ENCODE measurements at places on chromosomes 5 and 9. TPM values are rescaled to one million over a fixed set of nuclear protein-coding genes. Genes with fewer than 3 reads are reported as not detected.

Gene TSSK1B
- 3.8 TPM for total RNA-seq

- no peak for DNase-seq
Measured at GRCh38 chr5:40202814-40203440, 476.8 kb upstream of the PTGER4 start.

Gene FBXL7
- 2.4 TPM for total RNA-seq

DNA sequence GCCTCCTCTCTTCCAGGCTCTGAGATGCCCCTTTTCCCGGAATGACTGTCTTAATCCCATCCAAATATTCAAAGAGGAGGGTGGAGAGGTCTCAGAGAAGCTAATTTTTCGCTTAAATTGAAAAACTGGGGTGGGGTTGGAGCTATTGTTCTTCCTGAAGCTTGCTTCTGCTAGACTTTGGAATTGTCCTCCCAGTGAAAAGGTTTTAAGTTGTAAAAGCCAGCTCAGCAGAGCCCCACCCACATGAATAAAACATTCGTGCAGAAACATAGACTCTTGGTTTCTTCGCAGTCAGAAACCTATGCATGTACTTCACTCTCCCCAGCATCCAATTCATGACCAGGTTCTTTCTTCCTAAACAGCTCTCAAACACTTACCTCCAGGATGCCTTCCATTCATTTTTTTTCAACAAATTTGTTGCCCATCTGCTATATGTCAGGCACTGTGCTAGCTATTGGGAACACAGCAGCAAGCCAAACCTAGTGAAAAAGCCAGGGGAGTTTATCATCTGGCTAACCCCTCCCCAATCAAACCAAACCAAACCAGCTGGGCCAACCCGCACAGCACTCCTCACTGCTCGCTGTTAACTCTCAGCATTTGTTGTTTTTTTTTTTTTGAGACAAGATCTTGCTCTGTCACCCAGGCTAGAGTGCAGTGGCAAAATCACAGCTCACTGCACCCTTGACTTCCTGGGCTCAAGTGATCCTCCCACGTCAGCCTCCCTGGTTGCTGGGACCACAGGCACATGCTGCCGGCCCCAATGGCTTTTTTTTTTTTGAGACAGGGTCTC, 37.9 kb upstream of the OCLN start:
- DNase-seq, result no peak

Gene SUSD3
- not detected for total RNA-seq

Data from mammary epithelial cell (primary cell).